ENCODE measurements at places on chromosomes 5 and 9. TPM values are rescaled to one million over a fixed set of nuclear protein-coding genes. Genes with fewer than 3 reads are reported as not detected.

The KIF20A gene
- total RNA-seq, result 2.8 TPM

The EDIL3 gene
- total RNA-seq, result 118 TPM

The LECT2 gene
- total RNA-seq, result not detected

The NSG2 gene
- total RNA-seq, result 0.13 TPM

The N4BP3 gene
- total RNA-seq, result 4.8 TPM

GRCh38 chr9:20290257-20290656, 332.0 kb downstream of the MLLT3 start:
- DNase-seq, result peak; percentile 53

DNA sequence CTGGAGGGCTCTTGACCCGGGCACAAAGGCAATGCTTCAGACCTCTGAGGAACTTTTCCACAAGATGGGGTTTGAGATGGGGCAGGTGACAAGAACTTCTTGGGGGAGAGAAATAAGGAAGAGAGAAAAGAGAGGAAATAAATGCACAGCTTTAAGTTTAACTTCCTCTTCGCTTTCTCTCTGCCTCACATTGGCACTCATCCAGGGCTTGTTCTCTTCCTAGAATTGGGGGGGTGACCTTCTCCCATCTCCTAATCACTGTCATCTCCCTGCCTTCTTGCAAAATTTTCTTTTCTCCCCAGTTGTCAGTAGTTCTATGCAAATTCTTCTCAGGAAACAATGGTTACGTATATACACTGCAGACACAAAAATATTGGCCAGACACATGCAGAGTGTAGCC, 19.1 kb upstream of the ADCY2 start:
- no peak for DNase-seq

- no peak for DNase-seq
Measured at GRCh38 chr9:34594177-34594576, 4.7 kb upstream of the CNTFR start.

- DNase-seq, result no peak
Measured at GRCh38 chr9:10268531-10269485, 344.0 kb downstream of the PTPRD start.

- no peak for DNase-seq
Measured at GRCh38 chr5:179281694-179282093, 63.6 kb downstream of the ADAMTS2 start.

- DNase-seq, result no peak
Measured at GRCh38 chr5:157350939-157351801, 85.2 kb downstream of the CYFIP2 start.

GRCh38 chr9:95896580-95896979, 21.1 kb downstream of the ERCC6L2 start:
- DNase-seq, result no peak

- DNase-seq, result no peak
Measured at GRCh38 chr9:26133537-26133936, 455.3 kb upstream of the TUSC1 start.

- no peak for DNase-seq
Measured at GRCh38 chr9:129150122-129150521, 27.9 kb downstream of the IER5L start.

- no peak for DNase-seq
Measured at GRCh38 chr5:14915291-14915952, 43.8 kb upstream of the ANKH start.

GRCh38 chr9:115132648-115133047, 14.7 kb upstream of the TNC start:
- peak; percentile 59 for DNase-seq

DNA sequence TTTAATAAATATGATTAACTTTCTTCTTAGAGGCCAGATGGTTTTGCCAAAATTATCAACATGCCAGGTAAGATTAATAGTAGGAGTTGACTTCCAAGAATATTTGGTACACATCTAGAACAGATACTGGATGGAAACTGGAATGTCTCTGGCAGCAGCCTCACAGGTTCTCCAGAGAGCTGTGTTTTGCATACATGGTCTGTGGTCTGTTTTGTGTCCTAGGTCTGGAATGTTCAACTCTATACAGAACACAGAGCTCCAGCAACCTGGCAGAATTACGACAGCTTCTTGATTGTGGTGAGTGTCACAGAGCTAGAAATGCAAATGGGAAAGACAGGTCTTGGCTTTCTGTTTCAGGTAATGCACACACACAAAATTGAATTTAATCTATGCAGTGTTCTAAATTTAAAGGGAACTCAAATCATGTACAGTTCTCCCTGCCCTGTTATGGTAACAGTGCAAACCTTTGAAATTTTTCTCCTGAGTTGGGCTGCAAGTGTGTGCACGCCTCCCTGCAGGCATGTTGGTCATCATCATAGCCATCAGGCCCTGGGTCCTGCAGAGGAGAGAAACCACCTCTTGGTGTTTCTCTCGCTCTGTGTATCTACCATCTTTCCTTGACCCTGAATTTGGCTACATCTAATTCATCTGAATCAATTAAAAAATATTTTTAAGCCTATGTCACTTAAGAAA, 58.3 kb downstream of the PIK3R1 start:
- DNase-seq, result no peak

DNA sequence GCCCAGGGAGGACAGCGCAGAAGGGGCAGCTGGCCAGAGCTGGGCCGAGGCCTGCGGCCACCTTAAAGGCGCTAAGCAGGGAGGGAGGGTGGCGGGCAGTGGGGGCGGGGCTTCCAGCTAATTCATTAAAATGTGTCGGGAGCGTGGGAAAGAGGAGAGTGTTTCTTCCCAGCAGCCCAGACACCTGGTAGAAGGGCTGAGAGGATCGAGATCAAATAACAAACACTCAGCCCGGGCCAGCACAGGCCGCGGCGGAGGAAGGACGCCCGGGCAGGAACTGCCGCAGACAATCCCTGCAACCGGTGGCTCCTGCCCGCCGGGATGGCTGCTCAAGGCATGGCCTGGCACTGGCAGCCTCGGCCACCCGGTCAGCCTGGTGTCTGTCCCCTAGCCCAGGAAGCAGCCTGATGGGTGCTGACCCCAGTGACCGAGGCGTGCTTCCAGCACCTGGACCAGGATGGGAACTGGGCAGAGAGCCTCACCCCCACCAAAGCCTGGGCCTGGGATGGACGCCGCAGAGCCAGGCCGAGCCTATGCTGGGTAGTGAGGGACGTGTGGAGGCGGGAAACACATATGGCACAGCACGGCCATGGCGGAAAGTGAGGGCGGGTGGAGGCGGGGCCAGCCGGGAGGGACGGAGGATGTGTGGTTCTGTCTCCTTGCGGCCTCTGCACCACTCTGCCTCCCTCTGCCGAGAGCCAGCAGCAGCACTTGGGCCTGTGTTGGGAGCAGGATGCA, 3.2 kb upstream of the NRARP start:
- peak; percentile 17 for DNase-seq

DNA sequence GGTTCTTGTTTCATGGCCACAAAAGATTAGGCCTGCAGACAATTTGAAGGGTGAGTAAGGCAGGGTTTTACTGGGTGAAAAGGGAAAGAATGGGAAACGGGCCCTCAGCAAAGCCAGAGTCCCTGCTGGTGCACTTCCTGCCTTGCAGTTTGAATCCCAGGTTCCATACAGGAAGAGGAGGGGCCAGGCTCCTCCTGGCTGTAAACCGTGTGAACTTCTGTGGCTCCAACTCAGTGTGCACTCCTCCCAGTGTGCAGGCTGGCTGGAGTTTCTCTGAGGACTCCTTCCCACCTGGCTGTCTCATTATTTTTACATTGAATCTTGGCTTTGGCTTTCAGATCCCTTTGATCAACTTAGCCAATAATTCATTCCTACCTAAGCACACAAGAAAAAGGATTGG, 367.1 kb upstream of the KLF4 start:
- no peak for DNase-seq

GRCh38 chr5:142664636-142665035, 21.3 kb downstream of the FGF1 start:
- no peak for DNase-seq

- no peak for DNase-seq
Measured at GRCh38 chr9:37433867-37434371, 11.4 kb downstream of the GRHPR start.

DNA sequence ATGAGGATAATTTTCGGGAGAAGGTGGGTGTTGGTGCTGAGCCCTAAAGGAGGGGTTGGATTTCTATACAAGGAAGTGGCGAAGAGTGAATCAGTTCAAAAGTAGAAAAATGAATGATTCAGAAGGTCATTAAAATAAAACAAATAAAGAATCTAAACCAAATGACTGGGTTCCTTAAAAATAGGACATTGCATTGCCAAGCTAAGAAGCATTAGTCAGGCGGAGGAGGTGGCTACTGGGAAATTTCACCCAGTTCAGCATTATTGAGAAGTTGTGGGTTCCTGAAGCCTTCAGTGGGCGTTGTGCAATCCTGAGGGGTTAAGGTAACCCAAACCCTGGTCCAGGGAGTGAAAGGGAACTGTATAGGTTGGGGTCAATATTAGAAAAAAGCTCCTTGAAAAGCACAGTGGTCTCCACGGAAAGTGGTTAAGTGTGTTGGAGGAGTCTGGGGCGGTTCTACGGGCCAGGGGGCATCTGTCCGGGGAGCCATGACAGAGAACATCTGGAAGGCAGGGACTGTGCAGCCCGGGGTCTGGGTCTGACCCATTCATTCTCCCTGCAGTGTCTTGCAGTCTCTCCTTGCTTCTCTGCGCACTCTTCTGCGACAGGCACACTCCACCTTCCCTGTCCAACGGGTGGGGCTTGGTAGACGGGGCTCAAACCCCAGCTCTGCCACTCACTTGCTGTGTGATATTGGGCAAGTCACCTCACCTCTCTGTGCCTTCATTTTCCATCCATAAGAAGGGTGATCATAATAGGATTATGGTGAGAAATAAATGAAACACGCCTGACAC, 27.6 kb upstream of the DUSP1 start:
- DNase-seq, result peak; percentile 47

GRCh38 chr9:76603448-76603895, 144.5 kb downstream of the GCNT1 start:
- peak; percentile 53 for DNase-seq

DNA sequence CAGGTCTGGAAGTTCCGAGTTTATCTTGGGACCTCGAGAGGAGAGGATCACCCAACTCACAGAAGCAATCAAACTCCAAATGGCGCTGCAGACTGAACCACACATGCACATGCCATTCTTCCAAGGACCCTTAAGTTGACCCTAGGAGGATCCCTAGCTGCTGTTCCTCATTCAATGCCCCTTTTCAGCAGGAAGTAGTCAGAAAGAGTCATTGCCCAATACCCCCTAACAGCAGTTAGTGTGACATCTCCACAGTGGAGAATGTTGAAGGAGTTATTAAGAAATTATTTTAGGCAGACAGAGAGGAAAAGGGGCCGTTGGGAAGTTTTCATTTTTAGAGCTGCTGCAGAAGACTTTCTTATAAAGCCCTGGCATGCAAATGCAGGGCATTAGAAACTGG, 229.9 kb upstream of the DAB2 start:
- no peak for DNase-seq

GRCh38 chr5:175484829-175485228, 6.5 kb downstream of the SFXN1 start:
- no peak for DNase-seq

DNA sequence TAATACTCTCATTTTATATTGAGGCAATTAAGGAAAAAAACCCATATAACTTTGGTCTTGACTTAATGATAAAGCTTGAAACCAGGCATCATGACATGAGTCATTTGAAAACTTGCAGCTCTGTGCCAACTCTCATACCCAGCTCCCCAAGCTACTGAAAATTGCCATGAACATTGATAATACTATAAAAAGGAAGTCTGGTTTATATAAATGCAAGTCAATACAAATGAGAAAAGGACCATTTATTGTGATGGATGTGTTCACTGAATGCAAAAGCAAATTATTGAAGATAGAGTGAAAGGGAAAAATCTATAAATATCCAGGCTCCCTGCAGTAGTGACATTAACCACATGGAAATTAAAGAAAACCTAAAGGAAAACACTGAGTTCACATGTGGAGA, 116.3 kb downstream of the DEPDC1B start:
- no peak for DNase-seq

DNA sequence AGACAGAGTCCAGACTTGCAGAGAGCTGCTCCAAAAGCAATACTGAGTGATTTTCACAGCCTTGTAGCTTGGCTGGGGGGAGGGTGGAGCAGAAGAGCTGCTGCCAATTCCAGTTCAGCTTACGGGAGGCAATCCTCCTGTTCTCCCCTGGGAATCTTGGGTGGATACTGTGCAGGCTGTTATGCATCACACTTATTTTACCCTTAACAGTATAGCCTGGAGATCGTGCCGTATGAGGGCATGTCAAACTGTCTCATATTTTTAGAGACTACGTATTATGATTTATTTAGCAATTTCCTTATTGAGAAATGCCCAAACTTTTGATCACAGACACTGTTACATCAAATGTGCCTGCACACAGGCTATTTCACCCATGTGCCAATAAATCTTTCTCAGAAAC, 85.2 kb downstream of the BASP1 start:
- DNase-seq, result peak; percentile 24

DNA sequence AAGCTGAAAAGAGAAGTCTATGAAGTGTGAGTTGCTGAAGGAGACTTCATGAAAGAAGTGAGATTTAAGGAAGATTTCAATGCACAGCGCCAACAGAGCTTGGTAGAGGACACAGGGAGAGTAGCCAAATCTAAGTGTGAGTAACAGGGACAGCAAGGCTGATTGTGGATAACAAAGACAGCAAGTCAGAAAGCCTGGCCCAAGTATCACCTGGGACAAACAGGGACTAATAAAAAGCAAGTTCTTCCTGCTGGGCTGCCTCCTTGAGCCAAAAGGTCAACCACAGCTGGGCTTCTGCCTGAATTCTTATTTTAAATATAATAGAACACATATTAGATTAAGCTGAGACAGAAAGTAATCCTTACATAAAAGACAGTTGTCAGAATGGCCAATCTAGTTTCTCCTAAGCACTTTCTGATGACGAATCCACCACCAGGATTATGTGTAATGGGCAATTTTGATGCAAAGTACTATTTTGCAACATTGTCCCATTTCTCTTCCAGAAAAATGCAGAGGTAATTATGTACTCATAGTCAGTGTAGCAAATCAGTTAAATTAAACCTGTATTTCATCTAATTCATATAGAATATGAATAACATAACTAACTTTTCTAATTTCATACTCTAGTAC, 73.8 kb downstream of the MAPKAP1 start:
- DNase-seq, result no peak

DNA sequence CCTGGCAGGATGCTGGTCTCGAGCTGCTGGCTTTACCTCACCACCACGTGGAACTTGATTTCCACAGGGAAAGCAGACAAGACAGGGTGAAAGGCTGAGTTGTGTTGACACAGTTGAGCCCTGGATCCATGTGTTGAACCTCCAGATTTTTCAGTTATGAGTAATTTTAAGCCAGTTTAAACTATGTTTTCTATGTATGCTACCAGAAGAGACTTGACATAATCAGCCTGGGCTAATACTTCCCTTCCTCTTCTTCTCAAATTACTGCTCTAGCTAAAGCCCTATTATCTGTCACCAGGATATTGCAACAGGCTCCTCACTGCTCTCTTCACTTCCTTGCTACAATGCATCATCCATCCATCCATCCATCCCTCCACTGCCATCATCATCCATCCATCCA, 12.0 kb upstream of the PHYKPL start:
- no peak for DNase-seq

GRCh38 chr5:63831381-63831780, 130.9 kb downstream of the HTR1A start:
- no peak for DNase-seq

DNA sequence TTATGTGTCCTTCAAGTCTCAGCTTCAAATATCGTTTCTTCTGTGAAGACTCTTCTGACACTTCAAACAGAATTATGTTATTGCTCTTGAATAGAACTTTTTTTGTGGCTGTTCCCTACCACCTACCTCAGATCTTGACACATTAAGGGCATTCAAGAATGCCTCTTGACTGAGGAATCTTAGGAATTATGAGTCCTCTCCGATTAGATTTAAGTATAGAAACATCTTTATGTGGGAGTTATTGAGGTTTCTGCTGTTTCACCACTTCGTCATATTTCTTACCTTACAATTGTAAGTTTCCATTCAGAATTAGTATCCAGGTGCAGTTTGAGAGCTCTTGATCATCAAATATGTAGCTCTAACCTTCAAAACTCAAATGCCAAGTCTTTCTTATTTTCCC, 324.2 kb upstream of the NUDT12 start:
- DNase-seq, result no peak
